Anterior cingulate cortex (tissue), 58 donors: ENCODE measurements at places on chromosomes 1 and 21.

GRCh38 chr1:2232916-2233438 is 4.9 kb downstream of the SKI start:
- DNase-seq = no peak

DNA sequence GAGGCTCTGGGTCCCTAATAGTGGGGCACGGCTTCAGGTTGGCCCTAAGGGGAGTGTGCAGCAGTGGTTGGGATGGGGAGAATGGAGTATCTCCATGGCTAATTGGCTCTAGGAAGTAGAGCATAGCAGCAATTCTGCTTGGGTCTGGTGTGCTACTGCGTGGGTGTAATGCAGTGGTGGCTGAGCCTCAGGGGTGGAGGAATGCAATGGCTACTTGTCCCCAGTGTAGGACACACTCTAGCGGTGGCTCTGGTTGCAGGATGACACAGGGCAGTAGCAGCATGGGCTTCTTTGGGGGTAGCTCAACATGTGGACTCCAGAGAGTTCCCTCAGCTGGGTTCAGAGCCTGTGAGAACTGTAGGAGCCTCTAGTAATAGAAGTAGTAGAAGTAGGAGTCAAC is 91.2 kb upstream of the FAM78B start:
- DNase-seq = no peak

GRCh38 chr1:67713057-67713846 is 28.3 kb downstream of the GADD45A start:
- DNase-seq = no peak

GRCh38 chr21:35102488-35103371 is 53.6 kb upstream of the RUNX1 start:
- no peak for DNase-seq

DNA sequence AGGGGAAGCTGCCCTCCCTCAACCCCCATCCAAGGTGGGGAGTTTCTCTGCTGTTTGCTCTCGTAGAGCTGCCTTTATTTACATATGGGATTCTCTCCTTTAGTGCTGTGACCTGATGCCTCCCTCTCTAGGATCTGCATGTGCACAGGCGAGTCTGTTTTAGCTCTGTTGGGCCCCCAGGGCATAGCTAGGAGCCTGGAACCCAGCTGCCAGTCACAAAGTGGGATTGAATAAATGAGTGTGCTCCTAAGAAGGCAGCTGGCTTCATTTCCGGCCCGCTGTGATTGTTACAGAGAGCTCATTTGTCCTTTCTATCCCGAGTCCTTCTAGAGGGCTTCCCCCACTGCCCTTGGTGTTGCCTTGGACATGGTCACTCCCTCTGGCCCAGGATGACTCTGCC is 176.6 kb downstream of the GRIK3 start:
- no peak for DNase-seq

DNA sequence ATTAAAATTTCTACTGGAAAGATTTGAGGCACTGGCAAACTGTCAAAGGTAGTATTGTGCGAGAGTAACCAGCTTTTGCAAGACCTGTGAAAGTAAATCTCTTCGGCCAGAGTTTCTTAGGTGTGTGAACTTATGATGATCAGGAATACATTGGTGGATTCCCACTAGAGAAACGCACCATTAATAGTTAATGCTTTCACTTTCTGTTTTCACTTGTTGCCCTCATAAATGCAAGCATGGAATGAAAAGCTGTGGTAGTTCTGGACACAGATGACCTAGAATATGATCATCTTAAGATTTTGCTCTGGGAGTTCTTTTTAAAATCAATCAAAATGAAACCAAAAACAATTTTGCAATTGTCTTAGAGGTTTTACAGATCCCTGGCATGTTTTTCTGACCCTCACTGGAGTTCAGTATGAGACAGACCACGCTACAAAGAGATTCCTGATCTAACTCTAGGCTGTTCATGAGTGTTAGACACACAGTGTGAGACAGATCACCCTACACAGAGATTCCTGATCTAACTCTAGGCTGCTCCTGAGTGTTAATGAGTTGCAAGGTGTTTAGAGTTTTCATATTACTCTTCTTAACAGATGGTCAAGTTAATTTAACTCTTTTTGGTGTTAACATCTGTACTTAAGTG is 98.8 kb downstream of the SDCCAG8 start:
- no peak for DNase-seq

GRCh38 chr1:39562886-39563285 is 13.7 kb downstream of the PABPC4 start:
- no peak for DNase-seq

- DNase-seq = no peak
These were observed 140.4 kb upstream of the UBE2U start for GRCh38 chr1:64062941-64063581.

DNA sequence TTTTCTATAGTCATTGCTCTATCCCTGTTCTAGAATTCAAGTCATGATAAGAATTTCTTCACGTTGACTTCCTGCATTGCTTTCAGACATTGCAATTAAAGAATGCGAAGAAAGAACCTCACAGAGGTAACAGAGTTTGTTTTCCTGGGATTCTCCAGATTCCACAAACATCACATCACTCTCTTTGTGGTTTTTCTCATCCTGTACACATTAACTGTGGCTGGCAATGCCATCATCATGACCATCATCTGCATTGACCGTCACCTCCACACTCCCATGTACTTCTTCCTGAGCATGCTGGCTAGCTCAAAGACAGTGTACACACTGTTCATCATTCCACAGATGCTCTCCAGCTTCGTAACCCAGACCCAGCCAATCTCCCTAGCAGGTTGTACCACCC is 10.6 kb downstream of the APCS start:
- no peak for DNase-seq

GRCh38 chr21:38081708-38082107 is 165.5 kb upstream of the KCNJ6 start:
- no peak for DNase-seq

- no peak for DNase-seq
These were observed 8.4 kb upstream of the SLC37A1 start for GRCh38 chr21:42505090-42505726.

DNA sequence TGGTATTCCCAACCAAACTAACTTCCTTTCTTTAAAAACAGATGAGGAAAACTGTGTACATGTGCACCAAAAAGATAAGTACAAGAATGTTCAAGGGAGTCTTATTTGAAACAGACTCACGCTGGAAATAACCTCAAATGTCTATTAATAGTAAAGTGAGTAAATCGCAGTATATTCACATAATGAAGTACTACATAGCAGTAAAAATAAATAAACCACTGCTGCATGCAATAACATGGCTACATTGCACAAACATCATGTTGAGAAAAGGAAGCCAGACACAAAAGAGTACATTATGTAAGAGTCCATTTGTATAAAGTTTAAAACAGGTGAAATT is 5.2 kb upstream of the DENND2D start:
- no peak for DNase-seq

DNA sequence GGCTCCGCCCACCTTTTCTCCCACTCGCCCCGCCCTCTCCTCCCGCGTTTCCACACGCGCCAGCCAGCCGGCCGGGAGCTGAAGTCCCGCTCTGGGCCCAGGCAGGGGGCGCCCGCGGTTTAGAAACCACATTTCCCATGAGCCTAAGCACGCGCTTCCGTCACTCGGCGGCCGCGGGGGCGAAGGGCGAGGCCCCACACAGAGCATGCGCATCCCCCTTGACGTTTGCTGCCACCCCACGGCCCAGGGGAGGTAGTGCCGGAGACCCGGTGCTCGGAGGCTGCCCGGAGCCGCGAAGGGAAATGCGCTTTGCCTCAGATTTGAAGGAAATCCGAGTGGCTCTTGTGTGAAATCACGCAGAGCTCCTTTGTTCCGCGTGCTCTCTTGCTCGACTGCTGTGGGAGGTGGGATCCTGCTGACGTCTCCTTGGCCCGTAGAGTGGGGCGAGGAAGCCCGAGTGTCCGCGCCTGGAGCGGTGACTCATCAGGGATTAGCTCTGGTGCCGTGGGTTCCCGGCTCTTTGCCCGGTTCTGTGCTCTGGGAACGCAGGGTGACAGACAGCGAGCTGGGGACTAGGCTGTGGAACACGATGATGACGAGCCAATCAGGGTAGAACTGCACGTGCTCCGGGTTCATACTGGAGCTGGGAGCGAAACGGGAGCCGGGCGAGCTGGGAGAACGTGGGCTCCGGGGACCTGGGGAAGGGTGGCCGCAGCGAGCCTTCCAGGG is 406 bp upstream of the B3GALNT2 start:
- DNase-seq = peak; percentile 99

GRCh38 chr1:61873581-61873980 is 131.3 kb downstream of the PATJ start:
- no peak for DNase-seq

DNA sequence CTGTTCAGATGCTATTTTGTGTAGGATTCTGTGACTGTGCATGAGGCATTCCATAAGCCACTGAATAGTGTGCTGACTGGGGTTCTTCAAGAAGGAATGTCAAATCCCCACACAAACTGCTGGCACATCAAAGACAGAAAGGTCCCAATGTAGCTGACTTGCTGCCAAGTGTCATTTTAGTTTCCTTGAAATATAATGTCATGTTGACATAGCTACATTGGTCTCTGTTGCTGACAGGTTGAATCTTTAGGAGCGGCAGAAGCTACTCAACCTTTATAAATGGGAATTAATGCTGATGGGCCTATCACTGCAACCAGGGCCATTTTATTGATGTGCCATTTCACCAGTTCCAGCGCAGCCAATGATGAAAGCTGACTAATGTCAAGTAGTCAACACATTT is 1110.7 kb upstream of the B3GALT2 start:
- no peak for DNase-seq

DNA sequence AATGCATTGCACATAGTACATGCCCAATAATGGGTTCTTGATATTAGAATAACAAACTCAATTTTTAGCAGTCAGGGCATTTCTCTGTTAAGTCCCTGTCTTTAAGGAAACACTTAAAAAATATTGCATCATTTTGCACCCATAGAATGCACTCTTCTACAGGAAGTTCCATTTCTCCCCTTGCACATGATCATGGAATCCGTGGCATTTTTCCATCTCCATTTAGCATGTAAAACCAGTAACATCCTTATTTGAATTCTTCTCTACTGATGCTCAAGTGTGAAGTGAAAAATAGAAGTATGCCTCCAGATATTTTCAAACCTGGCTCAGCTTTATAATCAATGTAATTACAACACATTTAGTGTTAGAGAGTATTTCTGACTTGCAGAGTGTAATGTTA is 192.8 kb downstream of the RWDD3 start:
- DNase-seq = no peak

GRCh38 chr1:36285443-36286101 is 20.6 kb upstream of the SH3D21 start:
- DNase-seq = peak; percentile 12

DNA sequence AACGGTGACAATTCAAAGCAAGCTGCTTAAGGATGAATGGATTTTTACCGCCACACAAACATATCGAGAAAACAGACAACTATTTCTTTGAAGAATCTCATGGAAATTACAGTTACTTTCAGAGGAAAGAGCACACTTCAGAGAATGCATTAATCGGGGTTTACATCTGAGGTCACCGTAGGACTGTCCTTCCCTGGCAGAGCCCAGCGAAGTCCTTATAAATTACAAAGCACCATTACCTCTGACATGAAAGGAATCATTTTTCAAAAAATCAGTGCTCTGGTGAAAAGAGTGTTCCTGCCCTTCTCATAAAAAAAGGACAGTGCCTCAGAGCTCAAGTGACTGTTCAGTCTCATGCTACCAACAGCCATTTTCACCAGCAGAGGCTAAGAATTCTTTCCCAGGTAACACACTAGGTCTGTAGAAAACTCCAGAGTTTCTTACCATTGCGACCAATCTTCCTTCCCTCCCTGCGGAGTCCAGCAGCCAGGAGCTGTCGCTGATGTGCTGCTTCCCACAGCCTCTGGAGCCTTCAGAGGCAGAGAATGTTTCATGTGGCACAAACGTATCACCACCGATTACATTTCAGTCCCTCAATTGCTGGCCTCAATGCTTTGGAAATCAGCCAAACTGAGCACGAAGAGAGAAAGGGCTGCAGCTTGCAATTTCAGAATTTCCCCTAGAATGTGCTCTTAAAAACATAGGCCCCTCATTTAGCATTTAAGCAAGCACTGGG is 75.4 kb downstream of the PLD5 start:
- DNase-seq = no peak

- no peak for DNase-seq
These were observed 37.1 kb upstream of the RGS8 start for GRCh38 chr1:182721525-182721924.

- peak; percentile 40 for DNase-seq
These were observed 1.2 kb downstream of the OLIG1 start for GRCh38 chr21:33070998-33071769.

DNA sequence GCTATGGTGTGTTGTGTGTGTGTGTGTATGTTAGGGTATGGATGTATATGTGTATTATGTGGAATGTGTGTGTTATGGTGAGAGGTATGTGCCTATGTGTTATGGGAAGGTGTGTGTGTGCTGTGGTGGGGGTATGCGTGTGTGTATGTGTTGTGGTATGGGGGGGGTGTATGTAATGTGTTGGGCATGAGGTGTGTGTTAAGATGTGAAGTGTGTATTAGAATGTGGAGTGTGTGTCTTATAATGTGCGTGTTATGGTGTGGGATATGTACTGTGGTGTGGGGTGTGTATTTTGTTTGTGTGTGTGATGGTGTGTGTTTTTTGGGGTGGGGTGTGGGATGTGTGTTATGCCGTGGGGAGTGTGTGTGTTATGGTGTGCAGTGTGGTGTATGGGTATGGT is 242.5 kb downstream of the RHOU start:
- no peak for DNase-seq

GRCh38 chr1:39214998-39215873 is 10.7 kb downstream of the MACF1 start:
- no peak for DNase-seq

DNA sequence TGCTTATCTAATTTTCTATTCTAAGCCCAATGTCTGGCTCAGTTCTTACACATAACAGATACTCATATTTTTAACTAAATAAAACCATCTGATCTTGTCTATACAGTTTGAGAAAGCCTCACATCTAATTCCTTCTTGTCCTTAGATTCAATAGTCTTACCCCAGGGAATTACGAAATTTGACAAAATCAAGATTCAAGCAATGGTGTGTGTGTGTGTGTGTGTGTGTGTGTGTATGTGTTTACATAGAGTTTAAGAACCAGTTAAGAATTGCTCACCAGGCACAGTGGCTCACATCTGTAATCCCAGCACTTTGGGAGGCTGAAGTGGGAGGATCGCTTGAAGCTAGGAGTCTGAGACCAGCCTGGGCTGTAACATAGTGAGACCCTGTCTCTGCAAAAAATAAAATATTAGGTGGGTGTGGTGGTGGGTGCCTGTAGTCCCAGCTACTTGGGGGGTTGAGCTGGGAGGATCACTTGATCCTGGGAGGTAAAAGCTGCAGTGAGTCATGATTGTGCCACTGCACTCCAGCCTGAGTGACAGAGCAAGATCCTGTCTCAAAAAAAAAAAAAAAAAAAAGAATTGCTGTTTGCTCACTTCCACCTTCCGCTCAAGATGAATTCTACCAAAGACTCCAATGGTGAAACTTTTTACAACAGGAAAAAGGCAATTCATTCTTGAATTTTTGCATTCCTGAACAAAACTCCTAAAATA is 6.2 kb downstream of the WDR64 start:
- DNase-seq = no peak

DNA sequence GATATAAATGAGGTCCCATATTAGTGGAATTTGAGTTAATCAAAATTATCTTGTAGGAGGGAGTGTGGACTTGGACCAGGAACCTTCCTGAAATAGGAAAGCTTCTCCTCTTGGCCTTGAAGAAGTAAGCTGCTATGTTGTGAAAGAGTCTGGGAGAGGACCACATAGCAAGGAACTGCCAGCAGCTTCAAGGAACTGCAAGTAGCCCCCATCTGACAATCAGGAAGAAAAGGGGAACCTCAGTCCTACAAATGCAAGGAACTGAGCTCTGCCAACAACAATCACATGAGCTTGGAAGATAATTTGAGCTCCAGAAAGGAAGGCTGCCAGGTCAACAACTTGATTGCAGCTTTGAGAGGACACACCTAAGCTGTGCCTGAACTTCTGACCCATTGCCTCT is 8.2 kb upstream of the PRMT6 start:
- no peak for DNase-seq
